CD4-positive, CD25-positive, alpha-beta regulatory T cell (primary cell): ENCODE measurements at places on chromosomes 5 and 9.
A peak's percentile ranks its signal among the peaks of the same experiment; 100 is the strongest.

DNA sequence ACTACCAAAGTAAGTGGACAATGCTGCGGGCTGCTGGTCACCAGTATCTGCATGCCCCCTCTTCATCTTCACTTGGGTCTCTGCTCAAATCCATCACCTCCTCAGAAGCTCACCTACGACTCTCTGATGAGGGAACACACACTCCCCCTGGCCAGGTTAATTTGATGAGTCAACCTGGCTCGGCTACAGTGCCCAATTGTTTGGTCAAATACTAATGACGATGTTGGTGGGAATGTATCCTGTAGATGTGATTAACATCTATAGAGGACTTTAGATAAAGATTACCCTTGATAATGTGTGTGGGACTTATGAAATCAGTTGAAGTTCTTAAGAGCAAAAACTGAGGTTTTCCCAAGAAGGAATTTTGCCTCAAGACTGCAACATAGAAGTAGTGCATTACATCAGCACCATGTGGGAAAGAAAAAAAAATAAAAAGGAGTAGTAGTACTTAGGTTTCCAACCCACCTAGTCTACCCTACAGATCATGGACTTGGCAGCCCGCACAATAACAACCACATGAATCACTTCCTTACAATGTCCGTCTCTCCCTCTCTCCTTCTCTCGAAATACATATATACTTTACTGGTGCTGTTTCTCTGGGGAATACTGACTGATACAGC, 467.3 kb downstream of the DNAH5 start:
- no peak for DNase-seq

DNA sequence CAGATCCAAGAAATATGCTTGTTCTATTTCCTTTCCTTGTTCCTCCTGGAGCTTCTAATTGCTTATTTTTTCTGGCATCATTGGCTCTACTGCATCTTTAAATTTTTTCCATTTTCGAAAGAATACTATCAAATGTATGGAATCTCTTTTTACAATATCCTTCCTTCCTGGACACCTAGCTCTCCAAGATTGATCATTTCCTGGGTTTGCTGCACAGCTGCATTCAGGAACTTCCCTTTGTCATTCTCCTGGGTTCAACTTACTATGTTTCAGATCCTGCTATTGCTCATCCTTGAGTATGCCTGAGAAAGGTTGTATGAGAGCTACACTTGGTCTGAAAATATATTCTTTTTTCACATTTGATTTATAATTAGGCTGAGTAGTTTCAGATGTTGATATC, 73.7 kb upstream of the ERCC6L2 start:
- DNase-seq = no peak

GRCh38 chr5:61026004-61026403, 81.0 kb downstream of the NDUFAF2 start:
- no peak for DNase-seq

DNA sequence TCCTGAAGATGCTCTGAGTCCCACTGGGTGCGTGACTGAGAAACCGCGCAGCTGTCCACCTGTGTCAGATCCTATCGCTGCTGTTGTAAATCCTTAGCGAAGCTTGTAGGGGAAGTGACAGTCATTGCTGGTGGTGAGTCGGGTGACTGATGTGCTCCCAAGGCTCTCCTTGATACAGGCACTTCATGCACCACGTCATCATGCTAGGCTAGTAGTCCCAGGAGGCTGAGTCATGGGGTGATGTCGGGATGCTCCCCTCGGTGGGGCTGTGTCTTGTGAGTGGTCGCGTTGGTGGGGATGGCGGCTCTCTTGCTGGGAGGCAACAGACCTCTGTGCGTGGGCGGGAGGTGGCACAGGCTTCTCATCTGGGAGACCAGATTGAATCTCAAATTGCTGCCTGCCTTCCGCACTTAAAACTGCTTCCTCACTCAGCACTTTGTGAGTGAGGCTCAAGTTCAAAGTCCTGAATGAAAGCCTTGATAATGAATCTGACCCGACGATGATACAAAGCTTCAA, 84.7 kb downstream of the CSNK1A1 start:
- no peak for DNase-seq

- DNase-seq = no peak
These were observed 115.3 kb downstream of the PSD2 start for GRCh38 chr5:139910901-139911300.

- DNase-seq = no peak
These were observed 391.5 kb upstream of the DAB2 start for GRCh38 chr5:39816156-39816845.

- no peak for DNase-seq
These were observed 126.0 kb upstream of the DHFR start for GRCh38 chr5:80780761-80781285.

- DNase-seq = no peak
These were observed 307.8 kb upstream of the IRX4 start for GRCh38 chr5:2190549-2190948.

GRCh38 chr9:93978551-93978950, 23.4 kb upstream of the BARX1 start:
- no peak for DNase-seq

- no peak for DNase-seq
These were observed 11.9 kb downstream of the ERBIN start for GRCh38 chr5:65938256-65938655.

GRCh38 chr5:32852976-32853375, 141.9 kb downstream of the NPR3 start:
- DNase-seq = no peak

DNA sequence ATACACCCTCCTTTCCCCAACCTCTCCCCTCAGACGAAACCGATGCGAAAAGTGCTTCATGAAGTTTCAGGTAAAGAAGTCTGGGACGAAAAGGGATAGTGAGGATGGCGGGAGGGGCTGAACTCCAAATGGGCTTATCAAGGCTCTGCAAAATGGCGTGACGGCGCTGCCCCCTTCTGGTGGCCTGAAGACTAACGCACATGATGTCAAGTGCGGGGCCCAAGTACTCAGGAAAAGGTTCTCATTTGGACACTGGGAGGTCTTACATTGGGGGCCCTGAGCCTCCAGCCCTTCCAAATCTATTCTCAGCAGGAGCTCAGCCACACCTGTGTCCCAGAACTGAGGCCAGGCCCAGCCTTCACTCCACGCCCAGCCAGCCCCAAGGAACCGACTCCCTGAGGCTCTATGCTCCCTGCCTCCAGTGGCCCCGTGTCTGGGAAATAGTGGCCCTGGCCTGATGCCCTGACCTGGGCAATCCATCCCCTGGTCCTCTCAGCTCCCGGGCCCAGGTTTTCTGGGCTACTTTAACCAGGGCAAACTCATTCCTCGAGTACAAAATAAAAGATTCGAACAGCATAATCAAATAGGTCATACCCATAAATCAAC, 119.9 kb downstream of the KCNIP1 start:
- no peak for DNase-seq

DNA sequence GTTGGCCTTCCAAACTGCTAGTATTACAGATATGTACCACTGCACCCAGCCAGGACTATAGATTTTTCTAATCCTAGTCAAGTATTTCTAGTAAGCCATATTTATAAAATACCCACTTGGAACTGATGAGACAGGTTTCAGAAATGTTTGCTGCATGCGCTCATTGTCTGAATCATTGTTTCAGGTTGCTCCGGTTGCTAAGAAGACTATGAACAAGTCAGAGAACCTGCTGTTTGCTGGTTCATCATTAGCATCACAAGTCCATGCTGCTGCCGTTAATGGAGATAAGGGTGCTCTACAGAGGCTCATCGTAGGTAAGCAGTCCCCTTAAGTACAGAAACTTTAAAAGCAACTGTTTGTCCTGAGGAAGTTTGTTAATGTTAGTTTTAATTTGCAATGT, 5.3 kb downstream of the INVS start:
- no peak for DNase-seq

- DNase-seq = no peak
These were observed 127.9 kb upstream of the TARS1 start for GRCh38 chr5:33312571-33313549.

DNA sequence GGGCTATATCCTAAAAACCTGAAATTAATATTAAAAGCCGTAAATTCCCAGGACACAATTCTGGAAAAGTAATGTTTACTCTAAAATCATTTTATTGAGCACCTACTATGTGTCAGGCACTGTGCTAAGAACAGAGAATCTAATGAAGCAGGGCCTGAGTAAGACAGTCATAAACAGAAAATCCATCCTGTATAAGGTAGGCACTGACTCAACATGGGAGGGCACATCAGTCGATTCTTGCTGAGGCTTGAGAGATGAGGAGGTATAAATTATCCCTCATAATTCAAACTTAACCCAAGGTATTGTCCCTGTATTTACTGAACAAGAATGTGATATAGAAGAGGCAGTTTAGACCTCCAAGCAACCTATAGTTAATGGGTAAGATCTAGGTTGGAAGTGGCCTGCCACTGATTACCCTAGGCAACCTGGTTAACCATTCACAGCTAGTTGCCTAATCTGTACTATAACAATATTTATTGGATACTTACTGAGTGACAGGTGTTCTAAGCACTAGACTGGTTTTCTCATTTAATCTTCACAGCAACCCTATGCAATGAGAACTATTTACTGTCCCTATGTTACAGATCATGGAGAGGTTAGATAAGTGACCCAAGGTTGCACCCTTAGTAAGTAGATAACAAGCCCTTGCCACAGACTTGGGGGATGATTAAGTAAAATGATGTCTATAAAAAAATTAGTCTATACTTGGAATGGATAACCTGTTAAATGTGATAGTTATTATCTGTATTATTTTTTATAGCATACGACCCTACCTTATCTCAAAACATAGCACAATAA, 317.7 kb downstream of the PDE4D start:
- no peak for DNase-seq

- no peak for DNase-seq
These were observed 96.2 kb downstream of the CCDC192 start for GRCh38 chr5:127799293-127799905.

DNA sequence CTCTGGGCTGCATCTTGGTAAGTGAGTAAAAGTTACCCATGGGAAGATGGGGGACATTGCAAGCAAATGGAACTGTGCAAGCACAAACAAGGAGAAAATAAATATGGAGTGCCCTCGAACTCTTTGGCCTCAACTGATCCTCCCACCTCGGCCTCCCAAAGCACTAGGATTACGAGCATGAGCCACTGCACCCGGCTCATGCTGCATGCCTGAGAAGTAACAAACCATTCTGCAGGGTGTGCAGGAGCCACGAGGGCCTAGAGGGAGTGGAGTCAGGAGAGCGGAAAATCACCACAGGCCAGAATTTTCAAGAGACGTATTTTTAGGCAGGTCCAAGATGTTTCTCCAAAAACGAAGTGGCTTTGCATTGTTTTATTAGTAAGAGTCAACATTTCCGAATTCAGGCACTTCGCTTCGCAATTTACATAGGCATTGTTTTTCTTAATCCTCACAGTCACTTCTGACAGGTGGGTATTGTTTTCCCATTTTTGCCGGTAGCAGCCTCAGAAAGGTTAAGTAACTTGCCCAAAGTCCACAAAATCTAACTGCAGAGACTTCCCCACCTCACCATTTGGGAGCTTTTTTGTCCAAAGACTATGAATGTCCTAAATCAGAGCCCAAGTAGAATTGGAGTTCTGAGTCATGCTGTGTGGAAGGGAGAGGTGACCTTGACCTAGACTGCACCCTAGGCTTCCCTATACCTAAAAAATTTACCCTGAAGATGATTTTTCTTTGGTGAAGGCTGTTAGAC, 230.2 kb downstream of the NR3C1 start:
- no peak for DNase-seq

DNA sequence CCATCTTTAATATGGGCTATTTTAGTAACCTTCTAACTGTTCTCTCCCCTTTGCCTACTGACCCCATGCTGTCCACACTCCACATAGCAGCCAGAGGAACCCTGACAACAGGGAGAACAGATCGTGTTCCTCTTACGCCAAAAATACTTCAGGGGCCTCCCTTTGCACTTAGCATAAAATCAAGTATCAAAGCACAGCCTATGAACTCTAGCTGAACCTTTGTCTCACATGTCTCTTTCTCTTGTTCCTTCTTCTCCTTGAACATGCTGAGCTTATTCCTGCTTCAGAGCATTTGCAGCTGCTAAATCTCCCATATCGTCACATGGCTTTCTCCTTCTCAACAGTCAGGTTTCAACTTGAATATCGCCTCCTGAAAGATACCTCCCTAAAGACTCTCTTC, 698.8 kb upstream of the C9orf72 start:
- no peak for DNase-seq

DNA sequence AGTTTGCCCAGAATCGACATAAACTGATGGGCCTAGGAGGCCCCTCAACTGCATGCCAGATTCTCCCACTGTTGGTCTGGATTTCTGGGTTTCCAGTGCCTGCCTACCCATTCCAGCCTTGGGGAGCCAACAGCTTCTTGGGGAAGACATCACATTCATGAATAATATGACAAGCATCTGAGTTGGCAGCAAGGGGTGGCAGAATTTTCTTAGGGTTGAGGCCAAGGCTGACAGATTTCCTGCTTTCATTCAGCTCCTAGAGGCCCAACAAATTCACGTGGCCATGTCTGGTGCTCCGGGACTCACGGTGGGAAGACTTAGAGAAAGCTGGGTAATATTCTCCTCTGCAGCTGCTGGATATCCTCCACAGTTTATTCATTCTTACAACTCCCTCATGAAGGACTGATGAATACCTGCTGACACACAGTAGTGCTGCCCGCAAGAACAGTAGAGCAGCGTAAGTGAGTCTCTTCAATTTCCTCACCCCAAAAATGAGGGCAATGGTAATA, 305.0 kb upstream of the TNC start:
- DNase-seq = no peak

GRCh38 chr9:34479431-34479866, 20.8 kb downstream of the DNAI1 start:
- no peak for DNase-seq

DNA sequence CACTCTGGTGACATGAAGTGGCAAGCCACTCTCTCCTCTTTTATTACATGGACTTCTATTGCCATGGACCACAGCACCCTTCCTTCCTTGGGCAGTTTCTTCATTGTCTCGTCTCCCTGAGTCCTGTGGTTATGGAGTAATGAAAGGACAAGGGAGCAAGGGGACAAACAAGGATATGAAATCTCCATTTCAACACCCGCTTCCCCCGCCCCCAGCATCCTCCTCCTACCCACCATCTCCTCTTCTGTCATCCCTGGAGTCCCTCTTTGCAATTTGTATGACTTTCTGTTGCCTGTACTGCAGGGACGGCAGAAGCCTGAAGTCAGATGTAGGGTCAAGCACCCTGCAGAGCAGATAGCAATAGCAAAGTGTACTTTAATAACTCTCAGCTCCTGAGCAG, 300.7 kb upstream of the CLINT1 start:
- DNase-seq = no peak

DNA sequence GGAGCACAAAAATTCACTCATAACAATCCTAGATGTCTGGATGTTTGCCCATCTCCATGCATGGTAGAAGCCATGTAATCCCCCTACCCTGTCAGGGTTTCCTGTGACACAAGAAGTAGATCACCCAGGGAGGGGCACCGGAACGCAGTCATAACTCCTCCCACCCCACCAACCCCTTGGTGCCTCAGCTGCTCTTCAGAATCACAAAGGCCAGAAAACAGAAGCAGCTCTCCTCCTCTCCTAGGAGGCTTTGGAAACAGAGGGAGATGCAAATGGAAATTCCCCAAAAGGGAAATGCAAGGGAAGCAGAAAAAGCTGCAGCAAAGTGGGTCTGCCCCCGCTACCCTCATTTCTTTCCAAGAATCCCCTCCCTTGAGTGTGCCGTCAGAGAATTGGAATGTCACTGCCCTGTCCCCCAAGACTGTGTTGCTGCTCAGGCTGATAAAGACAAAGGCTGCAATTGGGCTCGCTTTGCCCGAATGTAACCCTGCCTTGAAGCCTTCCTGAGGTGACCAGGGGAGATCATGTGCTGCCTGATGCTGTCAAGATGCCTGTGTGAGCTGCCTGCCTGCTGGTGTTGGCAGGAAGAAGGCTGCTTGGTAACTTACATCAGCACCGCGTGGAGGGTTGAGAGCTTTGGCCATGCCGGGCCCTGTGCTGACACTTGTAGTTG, 65.5 kb upstream of the ABCA1 start:
- DNase-seq = peak; percentile 62
